Kidney epithelial cell (primary cell): ENCODE measurements at places on chromosomes 1 and 21. TPM values are rescaled to one million over a fixed set of nuclear protein-coding genes. Genes with fewer than 3 reads are reported as not detected.

The OR2W3 gene
- total RNA-seq, result 1.0 and 1.8 TPM in 2 replicates

The CASQ2 gene
- not detected in 2 replicates for total RNA-seq

The PLEKHA6 gene
- 15.4 and 48.9 TPM in 2 replicates for total RNA-seq

The ZNF683 gene
- not detected in 2 replicates for total RNA-seq

The KCNA3 gene
- total RNA-seq, result 0.04 TPM in 1 of 2 replicates, not detected in the other

The LHX8 gene
- total RNA-seq, result not detected in 2 replicates

The TEDDM1 gene
- total RNA-seq, result not detected in 2 replicates

The DCST1 gene
- total RNA-seq, result not detected in 2 replicates

The MYBPH gene
- total RNA-seq, result not detected in 2 replicates

The ETV3L gene
- total RNA-seq, result not detected in 2 replicates

The MACF1 gene
- total RNA-seq, result 276 and 279 TPM in 2 replicates

The CRYBG2 gene
- 2.7 and 18.6 TPM in 2 replicates for total RNA-seq

The DNAI4 gene
- total RNA-seq, result 2.7 and 4.5 TPM in 2 replicates

The BCAN gene
- total RNA-seq, result 0.14 and 0.17 TPM in 2 replicates

The LIPI gene
- total RNA-seq, result not detected in 2 replicates

The KDF1 gene
- total RNA-seq, result 10.3 and 11.0 TPM in 2 replicates
